NCI-H69 (cell line): ENCODE measurements at places on chromosomes 5 and 9.

GRCh38 chr9:35350827-35351549 lies 138.9 kb upstream of the RUSC2 start:
- DNase-seq = no peak

DNA sequence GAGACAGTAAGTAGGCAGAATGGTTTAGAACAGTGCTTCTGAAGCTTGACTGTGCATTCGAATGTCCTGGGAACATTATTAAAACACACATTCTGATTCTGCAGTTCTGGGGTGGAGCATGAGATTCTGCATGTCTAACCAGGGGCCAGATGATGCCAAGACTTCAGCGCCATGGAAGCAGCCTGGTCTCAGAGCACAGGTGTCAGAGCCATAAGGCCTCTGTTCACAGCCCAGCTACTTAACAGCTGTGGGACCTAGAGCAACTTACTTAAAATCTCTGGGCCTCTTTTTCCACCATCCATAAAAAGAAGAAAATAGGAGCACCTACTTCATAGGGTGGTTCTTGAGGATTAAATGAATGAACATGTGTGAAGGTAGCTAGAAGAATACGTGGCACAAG lies 84.0 kb downstream of the GNAQ start:
- DNase-seq = peak; percentile 57

DNA sequence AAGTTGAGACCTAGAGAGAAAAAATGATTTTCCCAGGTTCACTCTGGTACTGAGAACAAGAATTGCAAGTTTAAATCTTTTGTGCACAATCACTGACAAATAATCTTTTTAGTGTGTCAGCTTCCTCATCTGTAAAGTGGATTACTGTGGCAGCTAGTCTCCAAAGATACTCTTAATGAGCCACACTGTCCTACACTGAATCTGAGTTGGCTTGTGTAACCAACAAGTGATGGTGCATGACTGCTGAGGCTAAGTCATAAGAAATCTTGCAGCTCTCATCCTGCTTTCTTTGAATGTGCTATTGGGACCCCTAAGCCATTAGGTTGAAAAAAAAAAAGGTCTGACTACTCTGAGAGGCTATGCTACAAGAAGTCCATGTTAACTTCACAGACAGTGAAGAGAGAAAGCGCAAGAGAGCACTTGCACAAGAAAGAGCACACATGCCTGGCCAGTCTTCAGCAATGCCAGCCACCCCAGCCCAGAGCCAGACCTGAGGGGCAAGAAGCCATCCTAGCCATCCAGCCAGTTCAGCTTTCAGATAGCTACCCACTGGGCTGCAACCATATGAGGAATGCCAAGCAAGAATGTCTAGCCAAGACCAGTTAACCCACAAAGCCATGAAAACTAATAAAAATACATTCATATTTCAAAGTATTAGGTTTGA lies 419.4 kb downstream of the RAB3C start:
- DNase-seq = no peak

GRCh38 chr9:133003671-133004090 lies 25.2 kb downstream of the GFI1B start:
- no peak for DNase-seq

DNA sequence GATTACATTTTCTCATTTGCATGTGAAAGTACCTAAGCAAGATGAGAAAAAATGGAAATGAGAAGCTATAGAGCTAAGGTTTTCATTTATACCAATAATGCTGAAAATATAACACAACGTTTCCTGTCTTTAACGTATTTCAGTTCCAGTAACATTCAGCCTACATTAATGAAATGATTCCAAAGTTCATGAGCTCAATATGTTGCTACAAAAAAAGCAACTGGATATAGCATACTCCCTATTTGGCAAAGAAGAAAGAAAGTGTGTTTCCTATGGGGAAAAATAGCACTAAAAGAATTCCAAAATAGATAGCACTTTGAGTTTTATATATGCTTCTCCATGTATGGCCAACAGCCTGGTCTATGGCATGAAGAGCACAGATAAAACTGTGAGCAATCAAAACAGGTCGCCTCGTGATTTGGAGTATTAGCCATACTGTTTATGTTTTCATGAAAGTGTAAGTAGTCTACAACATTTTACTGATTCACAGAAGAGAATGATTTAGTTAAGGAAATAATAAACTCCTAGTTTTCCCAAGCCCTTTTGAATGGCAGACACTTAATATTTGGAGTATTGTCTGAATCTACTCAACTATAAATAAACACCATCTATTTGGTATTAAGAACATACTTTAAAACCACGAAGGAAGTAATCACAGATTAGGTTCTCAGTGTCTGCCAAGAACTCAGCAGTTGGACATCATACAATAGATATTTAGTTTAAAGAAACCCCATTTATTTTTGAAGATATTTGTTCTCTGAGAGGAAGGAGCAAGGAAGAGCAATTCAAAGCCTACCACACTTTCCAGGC lies 258.7 kb upstream of the RASA1 start:
- no peak for DNase-seq

GRCh38 chr9:73780916-73781315 lies 629.3 kb downstream of the ANXA1 start:
- no peak for DNase-seq

DNA sequence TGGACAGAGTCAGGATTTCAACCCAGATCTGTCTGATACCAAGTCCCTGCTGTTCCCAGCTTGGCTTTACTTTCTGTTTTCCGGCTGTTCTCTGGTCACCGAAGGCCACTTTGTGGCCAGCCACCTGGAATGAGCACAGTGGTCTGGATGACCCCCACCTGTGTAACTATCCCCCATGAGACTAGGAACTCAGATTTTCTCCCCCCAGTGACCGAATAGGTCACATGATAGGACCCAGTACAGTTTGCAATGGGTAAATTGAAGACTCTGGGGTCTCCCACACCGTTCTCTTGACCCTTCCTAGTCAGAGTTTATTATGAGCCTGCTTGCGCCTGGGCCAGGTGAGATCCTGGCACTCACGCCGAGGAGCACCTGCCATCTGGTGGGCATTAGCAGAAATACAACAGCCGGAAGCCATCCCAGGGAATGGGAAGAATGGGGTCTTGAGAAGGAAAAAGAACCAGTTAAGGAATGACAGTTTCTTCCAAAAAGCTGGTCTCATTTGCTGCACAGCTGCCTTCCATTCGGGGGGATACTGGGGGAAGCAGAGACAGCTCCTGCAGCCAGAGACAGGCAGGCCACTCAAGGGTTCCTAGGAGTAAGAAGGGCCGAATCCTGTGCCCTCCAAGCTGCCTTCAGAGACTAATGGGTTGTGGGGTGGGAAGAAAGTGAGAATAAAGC lies 7.1 kb downstream of the PHYHD1 start:
- peak; percentile 76 for DNase-seq

- no peak for DNase-seq
These were observed 69.8 kb upstream of the PLPP6 start for GRCh38 chr9:4592295-4592694.

DNA sequence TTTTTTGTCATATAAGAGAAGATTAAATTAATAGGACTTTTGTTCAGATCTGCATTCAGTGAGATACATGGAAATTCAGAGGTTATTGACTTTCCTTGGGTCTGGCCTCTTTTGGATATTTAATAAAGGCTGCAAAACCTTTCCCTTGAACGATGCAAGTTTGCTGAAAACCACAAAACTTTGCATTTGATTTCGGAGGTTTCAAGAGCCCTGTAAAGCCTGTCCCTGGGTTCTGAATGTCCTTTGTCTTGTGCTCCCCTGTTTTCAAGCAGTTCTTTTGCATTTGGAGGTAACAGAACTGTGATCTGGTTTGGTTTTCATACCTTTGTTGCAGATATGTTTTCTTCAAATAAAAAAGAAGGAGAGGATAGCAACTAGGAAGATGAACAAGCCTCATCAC lies 188.1 kb upstream of the DMRT1 start:
- no peak for DNase-seq

GRCh38 chr5:169805527-169805934 lies 168.5 kb downstream of the DOCK2 start:
- DNase-seq = peak; percentile 16

DNA sequence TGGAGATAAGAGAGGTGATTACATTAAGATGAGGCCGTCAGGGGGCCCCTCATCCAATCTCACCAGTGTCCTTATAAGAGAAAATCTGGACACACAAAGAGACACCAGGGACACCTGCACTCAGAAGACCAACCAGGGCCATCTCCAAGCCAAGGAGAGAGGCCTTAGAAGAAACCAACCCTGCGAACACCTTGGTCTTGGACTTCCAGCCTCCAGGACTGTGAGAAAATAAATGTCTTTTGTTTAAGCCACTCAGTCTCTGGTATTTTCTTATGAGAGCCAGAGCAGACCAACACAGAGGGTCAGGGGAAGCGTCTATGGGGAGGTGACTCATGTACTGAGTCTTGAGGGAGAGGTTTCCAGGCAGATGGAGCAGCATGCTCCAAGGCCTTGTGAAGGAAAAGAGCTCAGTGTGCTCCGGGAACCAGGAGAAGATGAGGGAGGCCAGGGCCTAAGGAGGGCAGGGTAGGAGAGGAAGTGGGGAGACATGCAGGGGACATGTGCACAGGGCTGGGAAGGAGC lies 5.4 kb downstream of the PHYKPL start:
- DNase-seq = no peak

DNA sequence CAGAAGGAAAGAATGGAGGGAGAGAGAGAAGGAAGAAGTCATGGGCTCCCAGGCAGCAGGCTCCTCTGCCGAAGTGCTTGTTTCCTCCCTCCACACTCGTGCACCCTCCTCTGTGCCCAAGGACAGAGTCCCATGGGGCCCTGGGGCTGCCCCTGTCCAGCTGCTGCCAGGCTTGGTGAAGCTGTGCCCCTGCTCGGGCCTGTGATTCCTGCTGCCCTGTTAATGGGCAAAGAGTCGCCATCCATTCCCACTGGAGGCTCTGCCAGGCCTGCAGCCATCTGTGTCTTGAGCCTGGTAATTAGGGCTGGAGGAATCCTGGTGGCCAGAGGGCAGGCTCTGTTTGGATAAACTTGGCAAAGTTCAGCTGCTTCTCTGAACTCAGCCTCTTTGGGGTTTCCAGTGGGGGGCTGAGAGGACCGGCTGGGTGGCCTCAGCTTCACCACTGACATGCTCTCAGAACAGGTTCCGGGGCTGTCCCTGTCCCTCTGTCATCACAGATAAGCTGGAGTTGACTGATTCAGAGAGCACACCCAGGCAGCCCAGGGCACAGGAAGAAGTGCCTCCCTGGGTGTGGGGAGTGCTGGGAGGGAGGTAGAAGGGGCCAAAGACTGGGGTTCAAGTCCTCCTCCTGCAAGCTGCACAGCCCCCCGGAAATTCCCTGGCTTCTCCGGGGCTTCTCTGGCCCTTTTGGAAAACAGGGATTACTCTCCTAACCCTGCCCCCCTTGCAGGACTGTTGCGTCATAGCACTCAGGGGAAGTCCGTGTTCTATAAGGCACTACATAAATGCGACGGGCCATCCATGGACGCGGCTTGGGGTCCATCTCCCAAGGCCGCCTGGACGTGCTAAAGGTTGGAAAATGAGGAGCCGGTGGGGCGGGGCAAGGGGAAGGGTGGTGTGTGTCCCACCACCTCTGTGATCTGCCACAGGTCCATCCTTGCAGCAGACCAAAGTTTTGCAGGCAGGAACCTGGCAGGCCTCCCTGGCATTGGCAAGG lies 154.8 kb downstream of the PAX5 start:
- peak; percentile 55 for DNase-seq

GRCh38 chr5:168302785-168303184 lies 11.3 kb downstream of the WWC1 start:
- no peak for DNase-seq

DNA sequence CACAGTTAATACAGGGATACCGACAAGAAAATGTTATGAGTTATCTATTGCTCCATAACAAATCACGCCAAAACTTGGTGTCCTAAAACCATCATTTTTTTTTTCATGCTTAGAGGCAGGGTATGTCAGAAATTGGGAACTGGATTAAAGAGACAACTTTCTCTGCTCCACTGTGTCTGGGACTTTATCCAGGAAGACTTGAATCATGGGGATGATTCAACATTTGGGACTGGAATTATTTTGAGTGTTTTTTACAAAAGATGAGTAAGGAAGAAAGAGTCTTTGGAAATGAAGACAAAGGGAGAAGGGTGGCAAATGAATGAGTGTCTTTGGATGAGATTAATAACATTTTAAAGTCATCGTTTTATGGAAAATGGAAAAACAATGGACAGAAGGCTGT lies 1883.7 kb upstream of the C9orf72 start:
- no peak for DNase-seq

DNA sequence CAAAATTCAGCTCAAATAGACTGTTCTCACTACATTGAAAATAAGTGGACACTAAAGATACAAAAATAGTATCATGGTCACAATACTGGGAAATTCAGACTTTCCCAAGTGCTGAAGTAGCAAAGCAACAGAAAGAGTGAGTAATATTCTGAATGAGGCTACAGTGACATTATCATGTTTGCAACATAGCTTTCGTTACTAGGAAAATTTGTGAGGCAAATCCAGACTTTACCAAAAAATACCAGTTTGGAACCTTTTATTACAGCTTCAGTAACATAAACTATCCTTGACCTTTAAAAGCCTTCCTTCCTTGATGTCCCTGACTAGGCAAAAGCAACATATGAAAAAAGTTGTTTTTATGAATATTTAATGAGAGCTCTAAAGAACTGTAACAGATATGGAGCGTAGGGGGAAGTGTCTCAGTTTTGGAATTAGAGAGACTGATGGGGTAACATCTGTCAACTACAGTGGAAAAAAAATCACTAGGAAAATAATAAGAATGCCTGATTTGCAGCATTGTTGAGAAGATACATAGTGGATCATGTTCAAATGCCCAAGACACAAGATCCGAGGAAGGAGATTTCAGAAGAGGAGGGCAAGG lies 312.9 kb downstream of the ADGRV1 start:
- no peak for DNase-seq

- DNase-seq = no peak
These were observed 45.8 kb downstream of the PDE6A start for GRCh38 chr5:149898811-149899210.

DNA sequence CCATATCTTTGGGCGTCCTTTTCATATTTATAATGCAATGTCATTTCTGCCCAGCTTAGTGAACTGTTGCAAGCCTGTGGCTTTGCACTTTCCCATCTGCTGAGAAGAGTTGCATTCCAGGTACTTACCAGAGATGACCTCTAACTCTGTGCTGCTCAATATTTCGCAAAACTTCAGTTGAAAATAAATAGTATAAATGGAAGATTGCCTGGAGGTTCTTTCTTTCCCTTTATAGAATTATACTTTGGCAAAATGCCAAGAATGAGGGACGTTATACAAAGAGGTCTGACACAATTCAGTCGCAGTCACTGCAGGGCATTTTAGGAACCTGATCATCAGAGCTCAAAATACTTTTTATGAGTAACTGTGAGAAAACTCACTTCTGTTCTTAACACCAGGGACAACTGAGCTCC lies 18.9 kb upstream of the VLDLR start:
- peak; percentile 80 for DNase-seq

GRCh38 chr5:181194489-181195248 lies 10.3 kb downstream of the TRIM7 start:
- no peak for DNase-seq
